ENCODE measurements at places on chromosomes 5 and 9.

DNA sequence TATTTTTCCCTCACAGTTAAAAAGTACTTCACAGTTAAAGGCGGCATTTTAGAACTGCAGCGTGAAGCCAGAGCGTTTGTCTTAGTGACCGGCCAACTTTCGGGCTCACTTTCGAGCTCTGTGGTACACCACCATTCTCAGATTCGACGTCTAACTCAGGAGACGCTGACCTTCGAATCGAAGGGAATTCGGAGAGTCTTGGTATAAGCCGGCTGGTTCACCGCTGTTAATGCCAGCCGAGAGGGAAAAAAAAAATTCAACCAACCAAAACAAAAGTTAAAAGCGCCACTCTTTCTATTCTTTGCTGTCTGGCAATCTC, 544 bp upstream of the SNX24 start:
- DNase-seq, result no peak

DNA sequence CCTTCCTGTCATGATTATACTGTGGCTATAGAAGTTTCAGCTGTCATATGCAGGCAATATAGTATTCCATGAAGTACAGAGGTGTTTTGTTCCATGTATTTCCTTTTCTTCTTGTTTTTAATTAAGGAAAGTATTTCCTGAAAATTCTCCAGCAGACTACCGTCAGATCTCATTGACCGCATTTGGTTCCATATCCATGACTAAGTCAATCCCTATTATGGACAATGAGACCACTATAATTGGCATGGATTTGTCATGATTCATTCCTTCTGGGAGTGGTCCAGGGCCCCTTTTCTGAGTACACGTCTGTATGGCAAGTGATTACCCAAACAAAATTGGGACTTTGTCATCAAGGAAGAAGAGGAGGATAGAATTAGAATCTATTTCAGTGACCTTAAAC, 283.2 kb upstream of the CLINT1 start:
- DNase-seq, result peak; percentile 10

- no peak for DNase-seq
Observed at GRCh38 chr5:131297886-131298285, 34.0 kb downstream of the CDC42SE2 start.

GRCh38 chr5:95892784-95893354, 68.8 kb downstream of the ELL2 start:
- peak; percentile 6 for DNase-seq

- DNase-seq, result no peak
Observed at GRCh38 chr9:109600142-109600541, 102.0 kb upstream of the PTPN3 start.

DNA sequence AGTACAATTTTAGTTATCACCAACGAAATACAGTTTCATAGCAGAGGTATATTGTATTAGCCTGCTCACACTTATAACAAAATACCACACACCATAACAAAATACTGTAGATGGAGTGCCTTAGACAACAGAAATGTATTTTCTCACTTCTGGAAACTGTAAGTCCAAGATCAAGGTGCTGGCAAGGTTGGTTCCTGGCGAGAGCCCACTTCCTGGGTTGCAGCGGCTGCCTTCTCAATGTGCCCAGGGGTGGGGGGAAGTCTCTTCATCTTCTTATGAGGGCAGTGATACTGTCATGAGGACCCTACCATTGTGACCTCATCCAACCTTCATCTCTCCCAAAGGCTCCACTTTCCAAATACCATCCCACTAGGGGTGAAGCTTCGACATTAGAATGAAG, 30.5 kb upstream of the GADD45G start:
- no peak for DNase-seq

DNA sequence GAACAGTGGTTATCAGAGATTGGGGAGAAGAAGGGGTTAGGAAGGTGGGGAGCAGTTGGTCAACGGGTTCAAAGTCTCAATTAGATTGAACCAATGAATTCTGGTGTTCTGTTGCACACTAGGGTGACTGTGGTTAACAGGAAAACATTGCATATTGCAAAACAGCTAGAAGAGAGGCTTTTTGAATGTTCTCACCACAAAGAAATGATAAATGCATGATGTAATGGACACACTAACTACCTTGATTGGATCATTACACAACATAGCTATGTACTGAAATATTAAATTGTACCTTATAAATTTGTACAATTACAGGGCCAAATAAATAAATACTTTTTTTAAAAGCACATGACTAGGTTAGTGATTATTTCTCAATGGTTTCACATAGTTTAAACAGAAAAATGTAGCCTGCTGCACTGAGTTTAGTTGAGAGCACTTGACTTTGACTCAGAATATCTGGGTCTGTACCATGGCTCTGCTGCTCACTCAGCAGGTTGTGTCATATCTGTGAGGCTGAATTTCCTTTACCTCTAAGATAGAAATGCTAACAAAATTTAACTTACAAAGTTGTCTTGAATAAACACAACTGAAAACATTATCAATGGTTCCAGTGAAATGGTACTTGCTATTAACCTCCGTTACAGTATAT, 30.4 kb downstream of the NUDT12 start:
- DNase-seq, result no peak

DNA sequence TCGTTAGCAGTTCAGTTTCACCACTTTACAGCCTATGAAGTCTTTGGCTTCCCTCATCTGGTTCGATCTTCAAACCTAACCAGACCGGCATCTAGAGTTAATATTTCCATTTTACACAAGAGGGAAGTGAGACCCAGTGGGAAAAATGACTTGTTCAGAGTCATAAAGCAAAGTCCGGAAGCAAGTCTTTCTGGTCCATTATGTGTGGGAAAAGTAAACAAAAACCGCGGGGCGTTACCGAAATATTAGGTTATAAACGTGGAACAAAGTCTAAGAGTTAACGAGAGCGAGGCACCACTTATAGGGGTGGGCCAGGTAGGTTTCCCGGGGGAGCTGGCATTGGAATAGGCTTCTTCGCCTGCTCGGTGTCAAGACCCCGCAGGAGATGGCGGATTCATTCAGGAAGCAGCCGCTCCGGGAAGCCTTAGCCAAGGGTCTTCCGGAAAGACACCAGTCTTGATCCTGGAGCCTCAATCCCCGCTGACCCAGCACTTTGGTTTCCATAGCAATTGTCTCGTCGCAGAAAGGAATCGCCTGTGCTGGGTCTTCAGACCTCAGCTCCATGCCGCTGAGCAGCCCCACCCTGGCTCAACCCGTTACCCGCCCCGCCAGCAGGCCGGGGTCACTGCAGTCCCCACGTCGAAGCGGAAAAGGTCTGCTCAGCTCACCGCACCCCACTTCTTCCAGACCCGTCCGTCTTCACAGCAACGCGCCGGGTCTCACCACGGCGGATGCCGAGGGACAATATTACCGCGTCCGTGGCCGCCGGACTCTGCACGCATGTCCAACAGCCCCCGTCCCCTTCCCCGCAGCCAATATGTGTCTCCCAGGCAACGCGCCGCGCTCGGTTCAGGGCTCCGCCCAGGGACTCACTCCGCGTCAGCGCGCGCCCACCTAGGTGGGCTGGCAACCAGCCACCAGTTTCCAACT, at the start of gene C5orf52:
Gene C5orf52, plus strand, starts transcription at position 872 of the 930 bp plus-strand sequence. CDS start 82 bp downstream, outside the sequence.
- no peak for DNase-seq

GRCh38 chr9:35464141-35465025, 25.5 kb upstream of the RUSC2 start:
- no peak for DNase-seq

DNA sequence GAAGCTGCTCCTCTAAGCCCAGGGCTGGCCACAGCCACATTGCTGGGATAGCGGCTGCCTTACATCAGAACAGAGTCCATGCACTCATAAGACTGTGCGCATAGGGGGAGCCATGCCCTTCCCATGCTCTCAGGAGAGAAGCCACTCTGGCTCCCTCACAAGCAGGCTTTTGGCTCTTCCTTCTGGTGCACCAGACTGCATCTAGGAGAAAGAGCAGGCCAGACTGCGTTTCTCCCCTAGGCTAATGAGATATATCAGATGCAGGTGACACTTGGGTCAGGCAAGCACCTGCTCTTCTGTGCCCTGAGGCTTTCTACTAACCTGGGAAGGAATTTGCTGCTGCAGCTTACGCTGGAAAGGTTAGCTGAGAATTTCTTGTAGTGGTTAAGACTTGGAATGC, 43.2 kb upstream of the BRINP1 start:
- DNase-seq, result no peak

DNA sequence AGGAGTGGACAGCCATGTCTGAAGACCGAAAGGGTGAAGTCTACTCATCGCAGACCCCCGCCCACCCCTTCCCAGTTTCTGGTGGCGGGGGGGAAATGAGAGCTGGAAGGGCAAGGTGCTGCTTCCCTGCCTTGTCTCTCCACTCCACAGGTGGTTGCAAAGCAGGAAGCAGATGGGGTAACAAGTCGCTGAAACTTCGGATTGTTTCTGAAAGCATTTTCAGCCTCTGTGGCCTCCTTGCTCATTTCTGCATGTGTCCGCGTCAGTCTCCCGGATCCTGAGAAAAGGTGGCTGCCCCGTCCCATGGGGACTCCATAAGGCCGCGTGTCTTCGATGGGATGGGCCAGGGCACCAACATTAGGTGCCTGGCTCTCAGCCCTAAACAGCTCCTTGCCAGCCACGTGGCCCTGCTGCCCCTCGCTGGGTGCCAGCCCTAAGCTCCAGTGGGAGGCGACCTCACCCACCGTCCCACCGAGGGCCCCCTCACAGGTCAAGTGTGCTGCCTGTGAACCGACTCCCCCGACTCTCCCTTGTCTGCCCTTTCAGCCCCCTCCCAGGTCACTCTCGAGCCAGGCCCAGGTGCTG, 971 bp downstream of the PHYKPL start:
- no peak for DNase-seq

DNA sequence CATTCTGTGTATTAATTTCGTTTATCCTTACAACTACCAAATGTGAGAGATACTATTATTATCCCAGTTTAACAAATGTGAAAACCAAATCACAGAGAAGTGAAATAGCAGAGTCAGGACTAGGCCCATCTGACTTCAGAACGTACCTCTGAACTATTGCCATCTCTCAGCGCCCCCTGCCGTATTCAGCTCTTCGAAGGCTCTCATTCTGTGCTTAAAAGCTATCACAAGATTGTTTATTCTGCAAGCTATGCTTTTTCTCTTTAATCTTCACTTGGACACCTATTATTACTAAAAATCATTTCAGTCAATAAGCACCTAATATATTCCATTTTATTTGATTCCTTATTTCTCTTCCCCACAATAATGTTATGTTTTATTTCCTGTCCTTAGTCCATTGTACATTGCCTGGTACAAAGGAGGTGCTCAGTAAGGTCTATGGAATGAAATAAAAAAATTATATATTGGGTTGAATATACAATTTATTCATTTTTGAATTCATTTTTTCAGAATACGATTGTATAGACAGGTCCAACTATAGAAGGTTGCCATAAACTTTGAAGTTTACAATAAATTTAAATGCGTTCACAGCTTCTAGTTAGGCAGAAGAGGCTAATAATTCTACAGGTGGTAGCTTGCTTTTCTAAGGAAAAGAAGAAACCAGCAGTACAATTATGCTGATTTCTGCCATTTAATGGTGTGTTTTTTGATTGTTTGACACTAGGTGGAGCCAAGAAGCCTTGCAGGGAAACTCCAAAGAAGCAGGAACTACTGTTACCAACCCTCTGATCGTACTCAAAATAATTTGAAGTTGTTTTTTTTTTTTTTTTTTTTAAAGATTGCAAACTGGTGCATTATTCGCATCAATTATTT, 202.2 kb upstream of the DMRTA1 start:
- peak; percentile 36 for DNase-seq

- no peak for DNase-seq
Observed at GRCh38 chr9:108708448-108708847, 147.3 kb downstream of the ACTL7B start.

DNA sequence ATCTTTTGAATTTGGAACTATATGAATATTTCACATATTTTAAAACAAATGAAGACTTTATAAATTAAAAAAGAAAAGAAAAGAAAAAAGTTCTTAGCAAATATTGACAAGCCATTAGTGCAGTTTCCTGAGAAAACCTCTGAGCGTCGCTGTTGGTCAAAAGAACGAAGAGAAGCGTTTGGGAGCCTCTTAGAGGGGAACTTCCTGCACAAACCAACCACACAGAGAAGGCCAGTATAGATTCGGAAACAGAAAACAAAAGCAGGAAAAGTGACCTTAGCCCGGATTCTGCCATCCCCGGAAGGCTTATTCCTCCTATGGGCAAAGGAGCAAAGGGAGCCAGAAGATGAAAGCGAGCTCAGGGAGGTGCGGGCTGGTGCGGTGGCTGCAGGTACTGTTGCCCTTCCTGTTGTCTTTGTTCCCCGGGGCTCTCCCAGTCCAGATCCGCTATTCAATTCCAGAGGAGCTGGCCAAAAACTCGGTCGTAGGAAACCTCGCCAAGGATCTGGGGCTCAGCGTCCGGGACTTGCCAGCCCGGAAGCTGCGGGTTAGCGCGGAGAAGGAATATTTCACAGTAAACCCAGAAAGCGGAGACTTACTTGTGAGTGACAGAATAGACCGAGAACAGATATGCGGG, at the start of gene PCDHGB2:
Gene PCDHGB2, plus strand, starts transcription at position 205 of the 637 bp plus-strand sequence. Its CDS starts 142 bp downstream, at position 347.
- no peak for DNase-seq

DNA sequence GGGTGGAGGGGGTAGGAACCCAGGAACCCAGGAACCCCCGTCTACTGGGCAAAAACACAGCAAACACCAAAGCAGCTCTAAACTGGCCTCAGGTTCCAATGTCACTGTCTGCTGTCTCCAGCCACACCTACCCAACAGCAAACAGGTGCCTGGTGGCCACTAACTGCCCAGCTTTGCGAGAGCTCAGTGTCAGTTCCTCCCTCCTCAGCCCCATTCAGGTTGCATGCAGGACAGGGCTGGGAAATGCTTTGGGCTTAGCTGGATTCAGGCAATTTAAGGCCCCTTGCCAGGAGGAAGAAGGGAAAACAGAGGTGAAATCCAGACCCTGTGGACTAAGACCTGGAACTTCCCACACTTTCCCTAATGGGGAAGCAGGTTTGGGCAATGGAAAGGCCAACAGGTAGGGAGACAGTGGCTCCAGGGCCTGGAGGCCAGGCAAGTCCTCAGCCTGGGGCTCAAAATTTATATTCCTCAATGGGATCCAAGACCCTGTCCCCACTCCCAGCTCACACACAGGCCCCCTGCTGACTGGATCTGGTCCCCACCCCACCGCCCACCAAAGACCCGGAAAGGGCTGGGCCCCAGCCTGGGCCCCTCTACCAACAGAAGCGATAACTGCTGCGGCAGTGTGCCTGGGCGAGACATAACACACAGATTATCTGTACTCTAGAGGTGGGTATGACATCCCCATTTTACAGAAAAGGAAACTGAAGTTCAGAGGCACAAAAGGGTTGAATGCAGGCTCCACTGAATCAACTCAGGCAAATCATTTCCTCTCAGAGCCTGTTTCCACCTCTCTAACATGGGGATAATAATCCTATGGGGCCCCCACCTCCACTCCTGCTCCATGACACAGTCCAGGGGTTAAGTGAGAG, 3.5 kb downstream of the EEIG1 start:
- DNase-seq, result no peak

- DNase-seq, result no peak
Observed at GRCh38 chr9:123946101-123946821, 16.3 kb upstream of the DENND1A start.

- no peak for DNase-seq
Observed at GRCh38 chr5:947626-948471, 55.2 kb downstream of the TRIP13 start.

GRCh38 chr9:68473790-68474189, 66.9 kb downstream of the TMEM252 start:
- DNase-seq, result no peak

DNA sequence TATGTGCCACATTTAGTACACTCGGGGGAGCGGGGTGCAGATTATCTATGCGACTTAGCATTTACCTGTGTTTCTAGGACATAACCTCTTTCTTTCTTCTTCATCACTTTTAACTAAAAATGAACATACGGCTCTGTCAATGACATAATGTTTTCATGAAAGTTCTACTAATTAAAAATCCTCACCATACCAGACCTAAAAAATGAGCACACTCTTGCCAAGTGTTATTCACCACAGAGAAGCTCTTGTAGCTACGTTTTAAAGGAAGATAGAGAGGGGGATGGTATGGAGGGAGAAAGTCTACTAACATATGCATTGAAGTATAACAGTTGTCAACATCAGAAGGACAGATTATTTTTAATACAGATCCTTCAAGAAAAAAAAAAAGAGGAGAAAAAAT, 1.6 kb downstream of the CDH10 start:
- no peak for DNase-seq

All from COLO829 (cell line).